ENCODE measurements at places on chromosomes 6 and 20.
A peak's percentile ranks its signal among the peaks of the same experiment; 100 is the strongest.

GRCh38 chr6:17484201-17484849, 90.9 kb downstream of the CAP2 start:
- no peak for DNase-seq

- DNase-seq, result no peak
These were observed 3.4 kb upstream of the GZF1 start for GRCh38 chr20:23358563-23358906.

DNA sequence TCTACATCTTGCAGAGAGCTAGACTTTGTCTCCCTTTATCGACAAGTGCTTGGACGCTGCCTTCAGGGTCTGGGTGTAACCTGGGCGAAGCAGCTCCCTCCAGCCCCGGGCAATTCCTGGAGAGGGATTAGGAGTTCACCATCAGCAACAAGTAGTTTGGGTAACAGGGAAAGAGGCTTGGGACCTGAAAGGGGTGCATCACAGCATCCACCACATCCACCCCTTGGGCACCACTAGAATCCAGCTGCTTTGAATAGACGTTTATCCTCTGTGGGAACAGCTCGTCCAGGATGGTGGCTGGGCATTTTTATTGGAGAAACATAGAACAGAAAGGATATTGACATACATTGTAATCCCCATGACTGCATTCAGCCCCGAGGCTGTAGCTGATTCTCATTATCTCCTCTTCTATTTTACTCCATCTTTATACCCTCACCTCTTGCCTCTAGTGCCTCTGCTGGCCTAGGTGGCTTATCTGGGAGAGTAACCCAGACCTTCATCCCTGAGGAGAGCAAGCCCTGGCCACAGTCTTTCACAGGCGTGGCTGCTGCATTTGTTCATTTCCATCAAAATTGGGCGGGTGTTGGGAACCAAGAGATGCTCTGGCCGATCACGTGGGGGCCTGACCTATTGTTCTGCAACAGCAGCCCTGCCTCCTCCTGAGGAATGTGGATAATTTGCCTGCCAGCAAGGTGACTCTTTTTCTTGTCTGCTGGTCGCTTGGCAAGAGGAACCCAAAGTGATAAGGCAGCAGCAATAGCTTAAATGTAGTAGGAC, 109.2 kb upstream of the RALGAPA2 start:
- DNase-seq, result no peak

DNA sequence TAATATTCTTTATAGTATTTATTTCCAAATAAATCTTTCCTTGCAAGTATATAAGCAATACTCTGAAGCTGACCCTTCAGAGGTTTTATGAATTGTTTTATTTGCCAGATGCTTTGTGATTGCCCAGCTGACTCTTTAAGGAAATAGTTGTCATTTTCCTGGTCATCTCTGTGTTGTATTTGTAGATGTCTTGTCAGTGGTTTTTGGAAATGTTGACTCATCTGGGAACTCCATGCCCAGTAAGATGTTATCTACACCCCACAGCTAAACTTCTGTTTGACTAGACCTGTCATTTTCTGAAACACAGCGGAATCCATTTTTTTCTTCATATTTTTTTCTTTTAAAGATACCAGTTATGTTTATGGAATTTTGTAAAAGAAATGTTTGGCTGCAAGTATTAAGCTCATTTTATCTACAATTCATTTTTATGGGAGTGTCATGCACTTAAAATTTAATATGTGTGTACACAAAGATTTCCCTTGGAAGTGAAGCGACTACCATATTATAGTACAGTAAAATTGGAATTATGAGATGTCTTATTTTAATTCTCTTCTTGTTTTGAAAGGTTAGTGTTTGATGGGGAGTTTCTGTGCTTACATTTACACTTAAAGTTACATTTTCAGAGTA, 491.0 kb downstream of the NKAIN2 start:
- DNase-seq, result no peak

DNA sequence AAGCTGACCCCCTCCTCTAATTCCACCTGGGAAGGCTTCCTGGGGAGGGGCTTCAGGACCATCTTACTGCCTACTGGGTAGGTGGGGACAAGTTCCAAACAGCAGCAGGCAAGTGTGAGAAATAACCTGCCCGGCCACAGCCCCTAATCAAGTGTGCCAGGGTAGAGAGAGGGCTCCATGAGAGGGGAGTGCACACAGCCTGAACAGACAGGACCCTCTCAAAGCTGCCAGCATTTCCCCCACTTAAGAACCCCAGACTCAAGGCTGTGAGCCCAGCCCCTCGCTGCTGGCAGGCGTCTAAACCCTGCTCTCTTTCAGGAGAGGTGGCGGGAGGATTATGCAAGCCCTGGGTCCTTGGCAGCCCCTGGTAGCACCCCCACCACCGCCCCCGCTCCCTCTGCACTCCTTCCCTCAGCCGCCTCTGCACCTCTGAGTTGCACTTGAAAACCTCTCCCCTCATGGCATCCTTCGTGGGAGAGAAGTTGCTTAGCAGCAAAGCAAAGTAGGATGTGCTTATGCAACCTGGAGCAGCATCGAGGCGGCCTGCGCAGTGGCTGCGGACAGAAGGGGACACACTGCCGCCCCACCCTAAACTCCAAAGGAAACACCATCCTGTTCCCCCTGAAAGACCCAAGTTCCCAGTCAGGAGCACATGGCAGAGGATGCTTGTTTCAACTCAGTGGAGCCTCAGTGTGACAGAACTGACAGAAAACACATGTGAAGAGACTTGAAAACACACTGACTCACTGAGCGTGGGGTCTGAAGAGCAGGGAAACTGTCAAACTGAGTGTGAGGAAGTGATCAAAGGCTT, 10.5 kb downstream of the DDRGK1 start:
- DNase-seq, result no peak

- no peak for DNase-seq
These were observed 6.3 kb downstream of the SMOC2 start for GRCh38 chr6:168447282-168447681.

DNA sequence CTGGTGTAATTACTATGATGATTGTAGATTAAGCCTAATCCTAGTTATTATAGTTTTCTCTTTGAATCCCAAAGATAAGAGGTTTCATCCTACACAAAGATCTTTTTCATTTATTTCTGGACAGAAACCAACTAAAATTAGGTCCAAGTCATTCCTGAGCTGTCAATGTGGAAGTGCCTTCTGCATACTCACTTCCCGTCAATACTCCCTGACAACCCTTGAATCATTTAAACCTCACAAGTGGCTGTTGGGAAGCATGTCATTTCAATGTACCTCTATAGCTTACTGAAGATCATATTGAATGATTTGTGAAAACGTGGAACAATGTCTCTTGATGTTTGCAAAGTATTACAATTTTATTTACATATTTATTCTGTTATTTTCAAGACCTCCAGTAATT, 274.1 kb downstream of the HACE1 start:
- DNase-seq, result no peak

GRCh38 chr6:15183979-15184378, 61.9 kb upstream of the JARID2 start:
- DNase-seq, result no peak

- DNase-seq, result no peak
These were observed 48.8 kb downstream of the NT5E start for GRCh38 chr6:85498596-85499258.

GRCh38 chr6:148971031-148971927, 224.4 kb downstream of the UST start:
- no peak for DNase-seq

- DNase-seq, result no peak
These were observed 10.2 kb downstream of the CHMP4B start for GRCh38 chr20:33821270-33821836.

- no peak for DNase-seq
These were observed 5.0 kb downstream of the BCL2L1 start for GRCh38 chr20:31717478-31718201.

DNA sequence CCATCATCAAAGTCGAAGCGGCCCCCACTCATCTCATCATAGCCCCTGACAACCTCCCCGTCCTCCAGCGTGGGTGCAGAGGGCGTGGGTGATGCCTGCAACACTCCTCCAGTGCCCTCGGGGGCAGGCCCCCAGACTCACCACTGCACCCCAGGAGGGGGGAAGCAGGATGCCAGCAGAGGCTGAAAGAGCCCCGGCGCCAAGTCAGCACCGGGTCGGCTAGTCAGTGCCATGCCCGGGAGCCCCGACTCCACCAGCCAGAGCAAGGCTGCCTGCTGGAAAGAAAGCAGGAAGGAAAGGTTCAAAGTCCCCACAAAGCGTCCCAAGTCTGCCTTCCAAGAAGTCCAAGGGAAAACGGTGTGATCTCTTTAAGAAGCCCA, 324 bp downstream of the JPH2 start:
- DNase-seq, result no peak

GRCh38 chr6:146422789-146423375, 120.8 kb upstream of the RAB32 start:
- DNase-seq, result no peak

DNA sequence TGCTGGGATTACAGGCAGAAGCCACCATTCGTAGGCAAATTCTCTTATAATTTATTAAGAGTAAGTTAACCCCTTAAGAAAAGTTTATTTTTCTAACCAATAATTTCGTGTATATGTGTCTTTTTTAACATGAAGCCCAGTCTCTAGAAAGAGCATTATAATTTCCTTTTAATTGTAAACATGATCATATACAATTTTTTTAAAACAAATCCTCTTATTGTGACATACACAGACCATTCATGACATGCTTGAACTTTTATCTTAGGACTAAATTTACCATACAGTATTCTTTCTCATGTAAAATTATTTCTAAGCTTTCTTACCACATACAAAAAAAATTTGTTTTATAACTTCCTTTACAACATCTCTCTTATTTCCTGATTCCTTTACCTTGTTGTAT, 6.7 kb downstream of the ACOT13 start:
- no peak for DNase-seq

GRCh38 chr6:116887168-116887567, 10.1 kb downstream of the RFX6 start:
- no peak for DNase-seq

DNA sequence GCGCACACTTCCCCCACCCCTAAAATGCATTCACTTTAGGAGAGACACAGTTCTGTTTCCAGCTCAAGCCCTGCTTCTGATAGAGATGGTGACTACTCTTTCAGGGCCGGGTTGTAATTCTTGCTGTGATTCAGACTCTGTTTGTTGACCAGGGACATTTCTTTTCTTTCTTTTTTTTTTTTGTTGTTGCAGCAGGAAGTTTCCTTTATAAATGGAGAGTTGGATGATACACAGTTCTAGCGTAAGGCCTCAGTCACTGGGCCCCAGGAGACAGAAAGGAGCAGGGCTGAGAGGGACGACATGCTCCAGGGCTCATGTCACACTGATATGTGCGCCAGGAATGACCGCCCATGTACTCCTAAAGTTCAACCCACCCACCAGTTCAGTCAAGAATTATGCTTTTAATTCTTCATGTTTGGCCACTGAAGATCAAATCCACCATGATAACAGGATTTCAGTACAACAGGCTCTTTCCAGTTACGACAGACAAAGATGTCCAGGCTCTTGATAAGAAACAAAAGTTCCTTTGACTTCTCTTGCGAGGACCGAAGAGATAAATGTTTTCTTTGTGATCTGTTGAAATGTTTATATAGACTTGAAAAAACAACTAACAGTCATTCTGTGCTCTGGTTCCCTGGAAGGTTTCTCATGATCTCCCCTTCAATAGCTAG, 142.5 kb downstream of the CD164 start:
- DNase-seq, result no peak

- DNase-seq, result no peak
These were observed 58.7 kb upstream of the SLC2A12 start for GRCh38 chr6:134111062-134111677.

DNA sequence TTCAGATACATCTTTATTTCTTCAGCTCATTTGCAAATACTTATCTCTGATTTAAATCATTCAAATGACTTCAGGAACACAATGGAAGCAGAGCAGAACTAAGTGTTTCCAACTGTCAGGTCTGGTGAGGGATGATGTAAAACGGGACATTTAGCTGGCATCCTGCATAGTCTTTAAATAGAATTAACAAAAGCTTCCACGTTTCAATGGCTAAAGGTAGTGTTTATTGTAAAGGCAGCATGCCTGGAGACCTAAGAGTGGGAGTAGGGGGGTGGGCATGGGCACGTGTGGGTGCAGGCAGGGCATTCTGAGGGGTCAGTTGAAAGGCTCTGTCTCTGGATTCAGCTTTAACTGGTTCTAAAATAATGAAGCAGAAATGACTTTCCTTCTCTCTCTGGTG, 174.9 kb downstream of the PLCB1 start:
- no peak for DNase-seq

GRCh38 chr20:57617079-57617795, 3.0 kb downstream of the ZBP1 start:
- no peak for DNase-seq

- DNase-seq, result no peak
These were observed 1.4 kb downstream of the STMN3 start for GRCh38 chr20:63651942-63652191.

GRCh38 chr6:44837255-44837654, 449.7 kb downstream of the CDC5L start:
- no peak for DNase-seq

- DNase-seq, result no peak
These were observed 10.5 kb downstream of the ANKRD66 start for GRCh38 chr6:46757214-46757596.

- DNase-seq, result peak; percentile 18
These were observed 145.1 kb downstream of the RIMS1 start for GRCh38 chr6:72031471-72031870.

GRCh38 chr6:143394389-143394788, 56.1 kb downstream of the ADAT2 start:
- DNase-seq, result no peak

- no peak for DNase-seq
These were observed 869.7 kb downstream of the PHF3 start for GRCh38 chr6:64505312-64505711.

DNA sequence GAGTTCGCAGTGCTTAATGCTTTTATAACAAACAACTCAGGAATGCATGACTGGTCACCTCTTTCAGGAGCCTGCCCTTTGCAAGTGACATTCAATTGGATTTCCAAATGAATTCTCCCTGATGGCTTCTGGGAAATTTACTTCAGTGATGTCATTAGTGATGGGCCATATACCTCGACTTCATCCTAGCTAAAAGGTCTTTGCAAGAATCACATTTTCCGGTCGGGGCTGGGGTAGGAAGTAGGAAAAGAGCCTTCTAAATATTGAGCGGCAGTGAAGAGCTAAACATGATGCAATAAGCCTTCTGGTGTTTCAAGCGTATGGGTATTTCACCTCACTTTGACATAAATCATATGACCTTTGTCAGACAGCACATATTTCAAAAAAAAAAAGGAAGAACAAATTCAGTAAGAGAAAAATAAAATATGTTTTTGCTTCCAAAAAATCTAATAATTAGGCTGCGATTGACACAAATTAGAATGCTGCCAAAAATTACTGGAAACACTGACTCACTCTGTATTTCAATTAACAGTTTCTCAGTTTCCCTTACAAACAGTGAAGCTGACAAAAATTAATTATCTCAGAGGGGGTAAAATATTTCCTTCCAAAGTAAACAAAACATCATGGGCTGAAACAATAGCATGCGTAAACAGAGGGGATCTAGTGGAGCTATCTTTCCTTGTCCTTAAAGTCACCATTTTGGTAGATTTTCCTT, 39.8 kb downstream of the ADTRP start:
- no peak for DNase-seq

- no peak for DNase-seq
These were observed 507.3 kb upstream of the CITED2 start for GRCh38 chr6:139881728-139882211.

GRCh38 chr20:8078528-8078914, 53.5 kb upstream of the PLCB1 start:
- DNase-seq, result no peak

GRCh38 chr6:135267085-135267484, 86.0 kb downstream of the MYB start:
- DNase-seq, result no peak

- DNase-seq, result no peak
These were observed 70.9 kb upstream of the NHSL1 start for GRCh38 chr6:138569970-138570724.
